Spinal cord (tissue), 10 donors: ENCODE measurements at places on chromosomes 2 and 18.
A peak's percentile ranks its signal among the peaks of the same experiment; 100 is the strongest.

DNA sequence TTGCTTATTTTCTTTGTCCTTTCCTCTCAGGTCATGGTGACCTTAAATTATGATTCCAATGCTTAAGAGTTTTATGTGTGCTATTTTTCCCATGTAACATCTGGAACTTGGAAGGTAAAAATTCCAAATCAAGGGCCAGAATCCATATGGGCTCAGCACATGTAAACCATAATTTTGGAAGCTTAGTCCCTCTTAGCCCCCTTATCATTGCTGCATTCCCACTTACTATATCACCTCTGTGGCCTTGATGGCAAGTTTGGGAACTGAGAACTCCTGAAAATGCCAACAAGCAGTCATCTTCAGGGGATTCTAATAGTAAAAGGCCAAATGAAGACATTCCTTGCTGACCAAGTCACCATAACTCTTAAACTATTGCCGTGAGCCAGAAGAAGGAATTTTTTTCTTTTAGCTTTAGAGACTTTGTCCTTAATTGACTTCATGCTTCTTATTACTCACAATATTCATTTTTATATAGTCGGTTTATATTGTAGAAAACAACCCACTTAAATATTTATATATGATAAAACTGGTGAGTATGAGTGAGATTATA lies 251.4 kb downstream of the SLC8A1 start:
- DNase-seq: no peak

DNA sequence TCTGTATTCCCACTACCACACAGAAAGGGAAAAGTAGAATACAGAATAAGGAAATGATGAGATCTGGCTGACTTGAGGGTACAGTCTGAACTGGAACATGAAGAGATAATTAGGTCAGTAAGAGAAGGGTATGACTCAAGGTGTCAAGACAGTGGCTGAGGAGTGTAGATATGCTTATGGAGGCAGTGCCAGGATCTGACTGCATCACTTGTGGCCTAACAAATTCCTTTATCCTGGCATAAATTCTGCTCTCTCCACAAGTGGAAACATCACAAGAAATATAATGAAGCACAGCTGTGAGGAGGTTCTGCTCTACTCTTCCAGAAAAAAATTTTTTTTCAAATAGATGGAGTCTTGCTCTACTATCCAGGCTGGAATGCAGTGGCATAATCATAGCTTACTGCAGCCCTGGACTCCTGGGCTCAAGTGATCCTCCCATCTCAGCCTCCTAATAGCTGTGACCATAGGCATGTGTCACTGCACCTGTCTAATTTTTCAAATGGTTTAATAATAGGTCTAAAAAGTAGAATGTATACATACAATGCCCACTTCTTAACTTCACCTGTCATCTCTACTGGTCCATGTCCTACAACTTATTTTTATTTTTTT lies 85.3 kb downstream of the C2orf74 start:
- DNase-seq: no peak

DNA sequence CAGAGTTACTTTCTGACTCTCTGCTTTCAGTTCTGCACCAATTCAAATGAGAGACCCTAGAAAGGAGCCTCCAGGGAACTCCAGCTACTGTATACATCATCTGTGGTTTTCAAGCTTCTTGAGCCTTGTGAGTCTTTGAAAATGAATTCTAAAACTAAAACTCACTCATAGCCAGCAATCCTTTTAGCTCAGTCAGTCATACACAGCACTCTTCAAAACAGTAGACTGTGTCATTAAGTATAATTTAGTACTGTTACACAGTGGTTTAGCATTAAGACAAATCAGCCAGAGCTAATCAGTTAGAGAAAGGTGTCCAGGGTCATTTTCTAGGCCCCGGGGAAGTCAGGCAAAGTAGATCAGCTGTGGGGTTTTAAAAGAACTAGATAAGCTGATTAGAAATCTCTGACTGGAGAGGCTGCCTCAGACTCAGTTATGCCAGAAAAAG lies 322.1 kb upstream of the THUMPD2 start:
- peak; percentile 72 for DNase-seq

DNA sequence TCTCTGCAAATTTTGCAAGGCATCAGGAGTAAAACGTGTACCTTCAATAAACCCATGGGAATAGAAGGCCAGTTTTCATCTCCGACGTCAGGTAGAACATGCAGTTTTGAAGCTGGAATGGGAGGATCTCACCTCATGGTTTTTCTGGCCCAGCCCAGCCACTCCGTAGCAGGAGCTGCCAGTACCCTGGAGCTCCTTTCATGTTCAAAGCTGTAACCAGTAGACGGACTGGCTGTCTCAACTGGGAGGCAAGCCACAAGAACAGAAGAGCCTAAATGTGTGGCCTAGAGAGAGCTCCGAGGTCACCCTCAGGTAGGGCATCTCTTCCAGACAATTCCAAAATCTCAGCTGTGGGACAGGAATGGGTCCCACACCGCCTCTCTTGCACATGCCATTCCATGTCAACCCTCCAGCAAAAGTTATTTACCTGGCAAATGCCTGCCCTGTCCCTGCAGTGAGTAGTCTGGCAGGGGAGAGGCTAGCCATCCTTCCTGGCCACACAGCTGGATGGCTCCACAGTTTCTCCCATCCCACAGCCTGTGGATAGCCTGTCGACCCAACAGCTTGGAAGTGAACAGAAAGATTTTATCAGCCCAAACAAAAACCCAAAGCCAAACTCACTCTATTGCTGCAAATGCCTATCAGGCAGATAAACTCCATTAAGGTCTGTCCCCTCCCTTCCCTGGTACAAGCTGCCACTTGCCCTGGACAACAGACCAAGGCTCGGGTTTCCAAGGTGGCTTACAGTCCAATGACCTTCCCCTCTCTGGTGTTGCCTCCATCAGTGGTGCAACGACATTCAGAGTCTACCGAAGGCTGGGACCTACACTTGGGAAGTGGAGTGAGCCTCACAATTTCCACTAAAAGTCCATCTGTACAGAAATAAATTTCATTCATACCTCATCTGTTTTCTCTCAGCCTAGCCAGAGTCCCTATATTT lies 27.8 kb downstream of the CRACDL start:
- DNase-seq: no peak

DNA sequence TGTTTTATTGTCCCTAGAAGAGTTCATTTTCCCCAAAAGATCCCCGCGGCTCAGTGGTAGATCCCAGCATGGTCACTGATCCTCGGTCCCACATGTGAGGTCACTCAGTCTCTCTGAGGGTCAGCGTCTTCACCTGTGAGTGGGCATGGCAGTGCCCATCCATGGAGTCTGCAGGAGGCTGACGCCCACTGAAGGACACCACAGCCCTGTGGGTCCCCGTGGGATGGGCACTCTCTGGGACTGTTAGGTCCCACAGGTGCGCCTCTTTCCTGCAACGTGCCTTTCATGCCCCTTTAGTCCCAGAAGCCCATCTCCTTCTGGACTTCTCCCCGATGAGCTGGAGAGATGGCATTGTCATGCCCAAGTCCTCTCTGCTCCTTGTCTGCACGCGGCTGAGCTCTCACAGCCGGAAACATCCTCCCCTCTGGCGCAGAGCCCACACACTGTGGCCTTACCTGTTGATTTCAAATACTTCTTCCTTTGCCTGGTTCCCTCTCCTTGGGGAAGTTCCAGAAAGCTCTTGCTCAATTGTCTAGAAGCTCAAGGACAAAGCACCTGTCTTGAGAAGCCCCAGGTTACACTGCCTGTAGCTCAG lies 75.9 kb downstream of the PTGR3 start:
- no peak for DNase-seq

DNA sequence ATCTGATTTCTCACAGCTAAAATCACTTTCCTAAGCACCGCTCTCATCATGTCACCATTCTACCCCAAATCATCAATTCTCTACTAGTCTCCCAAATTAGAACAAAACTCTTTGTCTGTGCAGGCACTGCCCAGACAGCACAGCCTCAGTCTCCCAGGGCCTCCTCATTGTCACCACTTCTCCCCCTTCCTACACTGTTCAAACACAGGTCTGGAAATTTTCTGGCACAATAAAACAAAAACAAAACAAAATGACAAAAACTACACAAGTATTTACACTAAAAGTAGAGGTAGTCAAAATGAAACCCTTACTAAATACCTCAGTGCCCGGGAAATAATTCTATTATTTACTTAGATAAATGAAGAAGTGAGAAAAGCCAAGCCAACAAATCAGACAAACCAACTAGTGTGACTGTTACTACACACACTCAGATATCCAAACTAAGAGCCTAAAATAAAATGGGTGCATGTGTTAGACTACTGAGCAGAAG lies 156.2 kb upstream of the DNMT3A start:
- no peak for DNase-seq

DNA sequence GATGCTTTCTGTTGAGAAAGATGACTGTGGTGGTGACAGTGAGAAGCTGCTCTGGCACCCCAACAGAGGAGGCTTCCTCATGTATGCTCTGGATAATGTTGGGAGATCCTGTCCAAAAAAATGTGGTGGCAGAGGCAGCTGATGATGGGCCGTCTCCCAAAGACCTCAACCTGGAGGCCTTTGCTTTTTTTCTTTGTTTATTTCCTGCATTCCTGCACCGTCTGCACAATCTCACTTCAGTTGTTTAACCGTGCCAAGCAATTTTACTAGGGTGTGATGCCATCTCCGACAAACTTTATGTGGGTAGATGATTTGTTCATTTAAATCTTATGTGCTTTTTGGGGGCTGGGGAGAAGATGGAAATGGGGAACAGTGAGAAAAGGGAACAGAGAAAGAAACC lies 62.2 kb upstream of the IGFBP5 start:
- no peak for DNase-seq

GRCh38 chr2:159904959-159905305 lies 106.9 kb upstream of the CD302 start:
- DNase-seq: no peak

- DNase-seq: no peak
Measured at GRCh38 chr18:61727241-61728193, 165.3 kb downstream of the RNF152 start.

DNA sequence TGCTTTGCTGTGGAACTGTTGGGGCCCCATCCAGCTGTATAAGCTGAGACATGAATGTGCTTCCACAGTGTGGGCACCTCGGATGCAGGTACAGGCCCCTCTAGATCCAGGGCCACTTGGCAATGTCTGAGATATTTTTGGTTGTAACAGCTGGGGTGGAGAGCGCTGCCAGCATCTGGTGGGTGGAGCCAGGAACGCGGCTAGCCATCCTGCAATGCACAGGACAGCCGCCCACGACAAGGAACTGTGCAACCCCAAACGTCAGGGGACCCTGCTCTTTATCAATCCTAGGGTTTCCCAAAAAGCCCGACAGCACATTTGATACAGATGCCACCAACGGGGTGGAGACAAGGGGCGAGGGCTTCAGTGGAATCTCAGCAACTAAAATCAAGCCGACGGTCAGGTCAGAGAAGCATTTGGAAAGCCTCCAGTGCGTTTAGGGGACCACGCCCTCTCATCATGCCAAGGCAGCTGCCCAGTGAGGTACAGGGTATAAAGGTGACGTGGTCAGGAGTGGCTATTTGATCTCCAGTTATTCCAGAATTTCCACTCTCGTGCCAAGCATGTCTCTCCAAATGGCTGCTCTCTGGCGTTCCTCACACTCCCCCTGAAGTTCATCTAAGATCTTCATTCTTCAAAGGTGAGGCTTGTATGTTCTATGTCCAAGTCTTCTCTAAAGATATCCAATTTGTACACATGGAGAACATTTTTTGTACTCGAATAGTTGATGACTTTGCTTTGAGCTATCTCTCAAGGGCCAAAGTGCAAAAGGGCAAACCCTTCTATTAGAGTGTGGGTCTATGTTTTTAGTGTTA lies 55.7 kb downstream of the LRRFIP1 start:
- no peak for DNase-seq

- DNase-seq: no peak
Measured at GRCh38 chr2:176171351-176172006, 14.4 kb downstream of the HOXD3 start.

GRCh38 chr2:105924932-105925331 lies 180.2 kb downstream of the NCK2 start:
- no peak for DNase-seq

- no peak for DNase-seq
Measured at GRCh38 chr2:103859238-103859637, 994.7 kb upstream of the POU3F3 start.

DNA sequence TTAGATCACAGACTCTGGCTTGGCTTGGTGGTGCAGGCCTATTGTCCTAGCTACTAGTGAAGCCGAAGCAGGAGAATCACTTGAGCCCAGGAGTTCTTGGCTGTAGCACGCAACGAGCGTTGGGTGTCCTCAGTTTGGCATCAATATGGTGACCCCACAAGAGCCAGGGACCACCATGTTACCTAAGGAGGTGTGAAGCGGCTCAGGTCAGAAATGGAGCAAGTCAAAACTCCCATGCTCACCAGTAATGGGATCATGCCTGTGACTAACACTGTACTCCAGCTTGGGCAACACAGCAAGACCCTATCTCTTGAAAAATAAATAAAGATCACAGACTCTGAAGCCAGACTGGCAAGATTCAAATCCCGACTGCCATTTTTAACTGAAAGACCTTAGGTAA lies 1.7 kb upstream of the NOL10 start:
- DNase-seq: no peak

- no peak for DNase-seq
Measured at GRCh38 chr2:217096474-217097225, 236.8 kb upstream of the TNP1 start.

DNA sequence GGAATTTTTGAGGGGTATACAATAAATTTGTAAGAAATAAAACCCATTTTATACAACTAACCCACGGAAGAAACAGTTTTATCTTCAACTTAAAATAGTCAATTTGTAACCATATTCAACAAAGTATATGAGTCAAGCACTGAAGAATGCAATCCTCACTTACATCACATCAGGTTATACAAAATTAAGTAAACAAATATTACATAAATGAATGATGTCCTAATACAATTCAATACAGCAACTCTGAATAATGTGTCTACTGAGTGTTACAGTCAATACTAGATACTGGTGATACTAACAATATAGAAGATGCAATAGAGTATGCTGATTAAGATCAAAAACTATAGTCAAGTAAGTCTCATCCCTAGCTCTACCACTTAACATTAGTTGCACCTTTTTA lies 58.6 kb downstream of the FANCL start:
- no peak for DNase-seq

DNA sequence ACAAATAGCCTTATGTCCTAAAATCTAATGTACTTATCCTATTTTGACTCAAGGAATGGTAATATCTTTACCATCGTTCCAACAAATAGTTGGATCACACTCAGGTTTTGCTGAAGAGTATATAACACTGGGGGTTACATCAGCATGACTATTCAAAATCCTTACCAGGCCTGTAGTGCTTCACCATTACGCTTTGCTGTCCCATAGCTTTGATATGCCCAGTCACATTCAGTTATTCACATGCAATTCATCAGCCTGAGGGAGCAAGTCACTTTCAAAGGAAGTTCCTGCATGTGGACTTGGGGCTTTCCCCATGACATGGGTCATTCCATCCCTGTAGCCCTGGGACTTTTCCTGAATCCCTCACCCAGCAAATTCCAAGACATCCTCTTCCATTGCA lies 39.6 kb downstream of the FTCDNL1 start:
- no peak for DNase-seq

GRCh38 chr2:214695789-214696188 lies 113.7 kb downstream of the BARD1 start:
- no peak for DNase-seq

DNA sequence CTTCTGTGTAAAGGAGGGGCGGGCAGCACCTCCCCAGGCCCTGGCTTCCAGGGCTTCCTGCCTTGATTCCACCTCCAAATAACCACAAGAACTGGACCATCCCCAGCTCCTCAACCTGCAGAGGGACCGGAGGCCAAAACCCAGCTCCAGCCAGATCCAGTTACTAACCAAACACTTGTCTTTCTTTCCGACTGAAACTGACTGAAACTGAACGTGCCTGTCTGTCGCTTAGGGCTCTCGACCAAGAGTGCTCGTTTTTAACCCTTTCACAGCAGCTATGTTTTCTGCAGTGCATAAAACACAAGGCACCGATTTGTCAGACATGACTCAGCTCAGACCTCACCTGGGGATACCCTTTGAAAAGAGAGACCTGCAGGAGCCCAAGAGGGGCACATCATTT lies 249.9 kb upstream of the SIX2 start:
- no peak for DNase-seq
